ENCODE measurements at places on chromosomes 5 and 9.

GRCh38 chr9:19138084-19138483 is 10.8 kb upstream of the PLIN2 start:
- DNase-seq, result peak; percentile 23

DNA sequence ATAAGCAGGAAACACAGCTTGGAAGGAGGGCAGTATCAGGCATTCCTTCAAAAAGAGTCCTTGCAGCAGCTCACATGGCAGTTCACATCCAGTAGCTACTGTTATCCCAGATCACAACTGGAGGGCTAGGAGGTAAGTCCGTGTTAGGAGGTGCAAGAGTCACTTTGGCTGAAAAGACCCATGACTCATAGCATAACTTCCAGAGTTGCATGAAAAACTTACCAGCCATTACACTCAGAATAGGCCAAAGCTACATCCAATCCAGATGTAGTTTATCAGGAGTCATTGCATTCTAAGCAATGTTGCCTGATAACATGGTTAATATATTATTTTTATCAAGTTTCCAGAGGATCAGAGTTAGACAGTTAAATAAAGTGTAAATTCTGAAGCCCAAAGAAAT is 1126.4 kb upstream of the SEMA6A start:
- no peak for DNase-seq

DNA sequence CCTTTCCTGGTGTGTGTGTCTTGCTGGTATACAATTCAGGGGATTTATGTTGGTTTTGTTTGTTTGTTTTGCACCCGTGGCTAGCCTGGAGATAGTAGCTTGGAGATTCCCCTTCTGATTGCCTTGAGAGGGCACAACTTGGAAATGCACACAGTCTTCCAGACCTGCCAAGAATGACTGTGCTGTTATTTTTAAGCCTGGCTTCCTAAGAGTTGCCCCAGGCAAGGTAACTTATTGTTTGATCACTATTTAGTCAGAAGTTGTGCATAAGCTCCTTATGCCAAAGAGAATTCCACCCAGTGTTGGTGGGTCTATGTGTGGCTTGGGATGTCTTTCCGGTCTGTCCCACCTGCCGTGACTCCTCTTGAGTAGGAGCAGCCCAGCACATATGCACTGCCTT is 421.9 kb upstream of the KCNN2 start:
- no peak for DNase-seq

DNA sequence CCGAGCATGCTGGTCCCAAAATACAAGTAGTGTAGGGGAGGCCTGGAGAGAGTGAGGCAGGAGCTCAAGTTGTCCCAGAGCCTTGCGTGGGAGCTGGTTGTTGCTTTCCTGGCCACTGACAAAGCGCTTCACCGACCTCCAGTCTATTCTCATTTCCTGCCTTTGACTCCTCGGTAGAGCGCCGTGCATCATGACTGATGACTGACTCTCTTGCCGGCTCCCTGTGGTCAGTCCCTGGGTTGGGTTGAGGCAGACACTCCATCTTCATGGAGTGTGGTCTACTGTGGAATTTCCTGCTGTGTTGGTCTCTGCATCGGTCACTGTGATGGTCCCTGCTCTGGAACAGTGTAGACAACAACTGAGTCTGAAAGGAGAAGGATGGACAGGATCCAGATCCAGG is 175.1 kb upstream of the S1PR3 start:
- no peak for DNase-seq

GRCh38 chr9:129141066-129142041 is 30.1 kb downstream of the PTPA start:
- DNase-seq, result peak; percentile 19

GRCh38 chr5:45277860-45278259 is 418.3 kb downstream of the HCN1 start:
- no peak for DNase-seq

DNA sequence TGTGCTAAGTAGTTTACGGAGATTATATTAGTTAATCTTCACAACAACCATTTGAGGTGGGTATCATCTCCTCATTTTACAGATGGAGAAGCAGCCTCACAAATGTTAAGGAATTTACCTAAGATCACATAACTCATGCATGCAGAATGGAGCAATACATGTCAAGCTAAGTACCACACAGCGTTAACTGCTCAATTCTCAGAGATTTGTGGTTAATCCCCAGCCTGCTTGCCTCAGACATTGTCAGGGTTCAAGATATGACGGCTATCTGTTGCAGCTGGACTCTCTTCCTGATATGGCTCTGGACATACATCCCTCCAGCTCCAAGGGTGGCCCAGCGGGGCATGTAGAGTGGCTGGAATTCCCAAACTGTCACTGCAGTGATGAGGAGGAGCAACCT is 7.3 kb upstream of the ZNF346 start:
- no peak for DNase-seq

GRCh38 chr5:43046474-43046873 is 6.4 kb upstream of the ANXA2R start:
- DNase-seq, result no peak

DNA sequence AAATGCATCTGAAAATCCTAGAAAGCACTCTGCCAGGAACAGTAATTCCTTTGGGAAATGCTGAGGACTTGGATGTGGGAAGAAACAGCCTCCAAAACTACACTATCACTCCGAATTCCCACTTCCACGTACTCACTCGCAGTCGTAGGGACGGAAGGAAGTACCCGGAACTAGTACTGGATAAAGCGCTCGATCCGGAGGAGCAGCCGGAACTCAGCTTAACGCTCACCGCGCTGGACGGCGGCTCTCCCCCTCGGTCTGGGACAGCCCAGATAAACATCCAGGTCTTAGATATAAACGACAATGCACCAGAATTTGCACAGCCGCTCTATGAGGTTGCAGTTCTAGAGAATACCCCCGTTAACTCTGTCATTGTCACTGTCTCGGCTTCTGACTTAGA is 786 bp downstream of the PCDHB3 start:
- no peak for DNase-seq

- DNase-seq, result no peak
Measured at GRCh38 chr5:10194083-10194482, 55.6 kb downstream of the ATPSCKMT start.

DNA sequence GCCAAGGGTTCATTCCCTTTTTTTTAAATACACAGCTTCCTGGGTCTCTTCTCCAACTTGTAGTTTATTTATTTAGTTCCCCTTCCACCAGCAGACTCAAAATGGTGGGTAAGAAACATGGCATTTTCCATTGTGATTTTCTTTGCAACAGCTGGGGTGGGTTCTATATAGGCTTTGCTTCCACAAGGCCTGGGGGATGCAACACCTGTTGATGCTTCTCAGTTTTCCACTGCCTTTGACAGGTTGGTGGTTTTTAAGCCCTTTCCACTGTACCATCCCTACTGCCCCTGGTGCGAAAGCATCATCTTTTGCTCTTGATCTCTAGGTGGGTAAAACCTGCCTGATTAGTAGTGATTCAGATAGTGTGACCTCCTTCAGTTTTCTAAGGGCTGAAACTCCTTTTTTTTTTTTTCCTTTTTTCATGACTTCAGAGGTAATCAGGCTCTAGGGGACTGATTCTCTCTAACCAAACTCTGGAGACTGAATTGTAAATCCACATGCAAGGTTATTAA is 8.5 kb downstream of the KDM3B start:
- no peak for DNase-seq

DNA sequence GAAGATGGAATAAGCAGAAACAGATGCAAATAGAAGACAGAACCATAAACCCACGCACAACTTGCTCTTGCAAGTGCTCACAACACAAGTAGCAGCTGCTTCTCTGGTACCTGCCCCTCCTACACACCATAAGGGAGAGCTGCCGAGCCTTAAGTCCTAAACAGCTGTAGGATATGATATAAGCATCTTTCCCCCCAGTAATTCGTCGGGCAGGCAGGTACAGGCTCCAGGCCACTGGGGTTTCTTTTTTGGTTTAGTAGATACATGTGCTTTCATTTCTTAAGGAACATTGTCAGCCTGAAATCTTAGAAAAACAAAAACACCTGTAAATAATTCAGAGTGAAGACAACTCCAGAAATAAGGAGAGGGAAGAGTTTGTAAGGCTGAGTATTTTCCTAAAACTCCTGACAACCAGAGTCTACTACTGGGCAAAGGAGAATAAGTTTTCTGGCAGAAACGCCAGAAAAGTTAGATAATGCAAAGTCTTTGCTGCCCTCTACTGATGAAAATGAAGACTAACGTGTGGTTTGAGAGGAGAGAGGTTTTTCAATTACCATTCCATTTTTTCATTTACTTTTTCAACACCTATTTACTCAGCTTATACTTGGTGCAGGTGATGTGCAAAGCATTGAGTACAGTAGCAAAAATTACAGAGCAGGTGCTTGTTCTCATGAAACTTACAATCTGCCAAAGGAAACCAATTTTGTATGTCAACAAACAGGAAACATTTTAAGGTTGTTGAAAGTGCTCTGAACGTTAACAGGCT is 20.1 kb upstream of the TCERG1 start:
- DNase-seq, result peak; percentile 73

DNA sequence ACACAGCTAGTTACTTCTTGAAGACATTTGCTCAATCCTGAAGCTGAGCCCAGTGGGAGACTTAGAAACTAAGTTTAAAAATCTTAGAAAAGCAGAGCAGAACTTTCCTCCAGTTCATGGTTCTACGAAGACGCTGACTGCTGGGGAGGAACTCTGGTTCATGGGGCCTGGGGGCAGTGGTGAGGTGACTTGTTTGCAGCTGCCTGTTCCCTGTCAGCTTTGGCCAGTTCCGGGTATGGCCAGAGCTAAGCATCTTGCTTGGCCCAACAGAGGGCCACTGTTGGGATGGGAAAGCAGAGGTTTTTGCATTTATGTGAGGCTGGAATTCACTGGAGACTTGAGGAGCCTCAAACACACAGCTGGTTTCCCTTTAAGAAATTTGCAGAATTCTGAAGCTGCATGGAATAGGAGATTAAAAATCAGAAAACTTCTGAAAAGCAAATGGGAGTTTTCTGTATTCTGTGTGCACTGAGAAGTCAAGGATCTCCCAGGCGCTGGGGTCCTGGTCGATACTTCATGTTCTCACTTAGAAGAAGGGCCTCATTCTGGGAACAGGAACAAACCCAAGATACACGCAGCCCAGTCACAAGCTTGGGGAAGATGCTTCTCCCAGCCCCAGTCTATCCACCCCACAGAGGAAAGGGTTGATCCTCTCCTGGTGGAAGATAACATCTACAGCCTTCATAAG is 10.6 kb upstream of the HMHB1 start:
- no peak for DNase-seq

DNA sequence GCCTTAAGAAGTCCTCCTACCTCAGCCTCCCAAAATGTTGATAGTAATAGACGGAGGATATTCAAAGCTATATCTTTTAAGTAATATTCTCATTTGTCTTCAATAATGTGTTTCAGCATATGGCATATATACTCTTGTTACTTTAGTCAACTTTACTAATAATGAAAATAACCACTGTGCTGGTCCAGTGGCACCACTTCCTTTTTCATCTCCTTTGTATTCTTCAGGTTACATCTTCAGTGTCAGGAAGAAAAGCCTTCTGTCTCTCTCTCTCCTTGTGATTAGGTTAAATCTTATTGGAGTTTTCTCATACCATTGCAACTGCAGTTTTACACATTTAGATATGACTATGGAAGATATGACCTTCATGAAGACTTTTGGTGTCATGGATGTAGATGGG is 31.3 kb downstream of the PARP8 start:
- no peak for DNase-seq

DNA sequence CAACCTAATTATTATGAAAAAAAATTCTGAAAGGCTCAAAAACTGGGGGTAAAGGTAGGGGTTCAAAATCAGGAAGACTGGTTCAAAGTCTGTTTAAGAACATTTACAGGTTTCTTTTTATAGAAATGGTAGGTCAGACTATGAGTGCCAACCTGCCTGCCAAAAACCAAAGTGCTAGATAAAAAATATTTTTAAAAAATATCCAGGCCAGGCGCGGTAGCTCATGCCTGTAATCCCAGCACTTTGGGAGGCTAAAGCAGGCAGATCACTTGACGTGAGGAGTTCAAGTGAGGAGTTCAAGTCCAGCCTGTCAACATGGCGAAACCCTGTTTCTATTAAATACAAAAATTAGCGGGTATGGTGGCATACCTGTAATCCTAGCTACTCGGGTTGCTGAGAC is 67.0 kb downstream of the NR3C1 start:
- DNase-seq, result no peak

DNA sequence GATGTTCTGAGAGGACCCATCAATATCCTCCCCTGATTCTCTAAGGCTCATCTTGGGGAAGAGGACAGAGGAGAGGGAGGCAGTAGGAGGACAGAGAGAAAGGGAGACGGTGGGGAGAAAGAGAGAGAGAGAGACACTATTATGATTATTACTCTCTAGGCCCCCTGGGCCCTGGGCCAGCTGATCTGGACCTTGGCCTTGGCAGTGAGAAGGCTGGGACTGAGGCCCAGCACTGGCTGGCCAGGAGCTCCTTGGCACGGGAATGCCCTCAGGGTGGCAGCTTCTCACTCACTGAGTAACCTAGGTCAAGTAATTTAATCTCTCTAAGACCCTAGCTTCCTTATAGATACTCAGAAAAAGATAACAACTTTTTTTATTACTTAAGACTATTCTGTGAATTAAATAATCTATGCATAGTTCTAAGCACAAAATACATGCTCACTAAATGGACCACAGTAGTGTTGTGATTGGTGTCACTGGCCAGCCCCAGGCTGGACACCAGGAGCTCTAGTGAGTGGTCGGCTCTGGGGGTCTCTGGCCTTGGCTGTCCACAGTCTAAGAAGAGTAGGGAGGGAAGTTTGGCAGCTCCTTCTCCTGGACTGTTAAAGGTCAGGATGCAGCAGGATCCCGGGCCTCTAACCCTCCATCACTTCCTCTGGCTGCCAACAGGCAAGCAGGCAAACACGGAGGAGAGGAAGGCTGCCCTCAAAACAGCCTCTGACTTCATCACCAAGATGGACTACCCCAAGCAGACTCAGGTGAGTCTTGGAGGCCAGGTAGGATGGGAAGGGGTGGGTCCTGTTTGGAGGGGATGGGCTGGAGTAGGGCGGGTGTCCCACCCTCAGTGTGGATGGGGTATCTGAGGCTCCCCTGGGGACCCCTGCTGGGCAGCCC is 50.0 kb downstream of the GSN start:
- DNase-seq, result no peak

DNA sequence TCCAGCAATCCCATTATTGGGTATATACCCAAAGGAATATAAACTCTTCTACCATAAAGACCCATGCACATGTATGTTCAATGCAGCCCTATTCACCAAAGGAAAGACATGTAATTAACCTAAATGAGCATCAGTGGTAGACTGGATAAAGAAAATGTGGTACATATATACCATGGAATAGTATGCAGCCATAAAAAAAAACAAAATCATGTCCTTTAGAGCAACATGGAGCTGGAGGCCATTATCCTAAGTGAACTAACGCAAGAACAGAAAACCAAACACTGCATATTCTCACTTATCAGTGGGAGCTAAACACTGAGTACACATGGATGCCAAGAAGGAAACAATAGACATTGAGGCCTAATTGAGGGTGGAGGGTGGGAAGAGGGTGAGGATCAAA is 27.8 kb downstream of the DTWD2 start:
- no peak for DNase-seq
